M059J (cell line): ENCODE measurements at places on chromosomes 1 and 21. TPM values are rescaled to one million over a fixed set of nuclear protein-coding genes. Genes with fewer than 3 reads are reported as not detected.

Gene BGLAP
- total RNA-seq: not detected in 2 replicates

Gene BTG2
- 0.67 and 1.2 TPM in 2 replicates for total RNA-seq

Gene SLC44A5
- 0.12 TPM in 1 of 2 replicates, not detected in the other for total RNA-seq

Gene KCNE2
- 0.10 TPM in 1 of 2 replicates, not detected in the other for total RNA-seq

DNA sequence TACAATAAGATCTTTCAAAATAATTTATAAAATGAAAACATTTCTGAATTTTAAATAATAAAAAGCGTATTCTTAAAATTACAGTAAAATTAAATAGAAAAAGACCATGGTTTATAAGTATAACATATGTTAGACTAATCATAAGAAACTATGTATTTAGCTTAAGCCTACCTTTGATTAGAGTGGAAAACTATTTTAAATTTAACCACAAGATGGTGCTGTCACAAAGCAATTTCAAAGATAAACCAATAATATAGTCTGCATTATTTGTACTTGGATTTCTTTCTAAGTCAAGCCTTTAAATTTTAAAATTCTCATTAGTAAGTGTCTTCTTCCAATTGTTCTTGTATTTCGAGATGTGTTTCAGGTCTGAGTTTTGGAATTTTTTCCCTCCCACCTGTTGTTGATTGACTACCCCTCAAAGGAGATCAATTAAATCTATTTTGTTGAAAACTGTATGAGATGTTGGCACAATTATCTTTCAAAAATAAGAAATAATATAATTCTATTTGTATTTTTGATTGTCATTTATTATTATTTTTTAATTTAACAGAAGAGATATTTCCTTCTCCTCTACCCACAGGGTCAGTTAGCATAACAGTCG is 459.8 kb downstream of the KCNT2 start:
- peak; percentile 47 for DNase-seq

DNA sequence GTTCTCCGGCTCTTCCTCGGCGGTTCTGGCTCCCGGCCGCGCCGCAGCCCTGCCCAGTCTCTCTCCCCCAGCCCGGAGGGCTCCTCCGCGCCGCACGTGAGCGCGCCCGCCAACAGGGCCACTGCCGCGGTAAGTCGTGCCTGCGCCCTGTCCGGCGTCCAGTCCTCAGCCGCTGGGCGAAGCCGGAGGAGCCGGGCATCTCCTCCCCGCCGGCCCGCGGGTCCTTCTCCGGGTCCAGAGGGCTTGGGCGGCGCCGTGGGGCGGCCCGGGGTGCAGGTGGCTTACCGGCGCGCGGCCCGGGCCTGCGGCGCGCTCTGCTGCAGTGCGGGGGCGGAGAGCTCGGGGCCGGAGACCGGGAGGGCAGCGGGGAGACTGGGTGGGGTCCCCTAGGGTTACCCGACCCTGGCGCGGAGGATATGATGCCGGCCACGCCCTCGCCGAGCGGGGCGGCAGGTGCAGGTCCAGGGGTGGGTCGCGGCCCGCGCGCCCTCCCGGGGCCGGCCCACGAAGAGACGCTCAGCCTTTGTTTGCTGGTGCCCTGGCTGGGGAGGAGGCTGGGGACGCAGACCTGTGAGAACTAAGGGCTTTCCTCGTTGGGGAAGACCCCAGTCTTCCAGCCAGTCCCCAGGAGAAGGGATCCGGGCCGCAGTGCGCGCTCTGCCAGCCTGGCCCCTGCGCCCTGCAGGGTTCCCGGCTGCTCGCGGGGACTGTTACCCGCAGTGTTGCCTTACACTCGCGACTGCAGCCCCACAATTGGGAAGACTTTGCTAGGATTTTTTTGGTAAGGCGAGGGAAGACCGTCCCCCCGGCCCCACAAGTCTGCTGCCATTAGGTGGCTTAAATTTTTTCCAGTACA is at the start of gene DOP1B:
Gene DOP1B, plus strand, starts transcription at position 10 of the 856 bp plus-strand sequence. CDS start 7,910 bp downstream, outside the sequence.
- DNase-seq: no peak

GRCh38 chr1:36160388-36160948 is 4.5 kb downstream of the MAP7D1 start:
- DNase-seq: no peak

- DNase-seq: no peak
These were observed 93.1 kb downstream of the FNBP1L start for GRCh38 chr1:93541045-93541444.

GRCh38 chr21:32481875-32482408 is 69.4 kb downstream of the EVA1C start:
- DNase-seq: no peak

DNA sequence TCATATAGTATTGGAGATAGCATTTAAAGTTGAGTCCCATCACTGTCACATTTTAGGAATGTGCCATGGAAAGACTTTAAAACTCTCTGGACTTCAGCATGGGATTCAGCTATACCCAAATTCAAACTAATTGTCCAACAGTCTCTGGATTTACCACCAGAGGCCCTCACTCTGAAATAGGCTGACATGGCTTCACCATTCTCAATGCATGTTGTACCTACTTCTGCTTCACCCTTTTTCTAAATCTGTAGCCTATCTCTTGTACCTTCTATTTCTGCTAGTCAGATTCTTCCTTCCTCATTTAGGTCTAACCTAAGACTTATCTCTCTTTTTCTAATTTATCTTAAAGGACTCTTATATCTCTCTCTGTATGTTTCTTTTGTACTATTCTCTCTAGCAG is 512.7 kb upstream of the ZRANB2 start:
- DNase-seq: no peak

DNA sequence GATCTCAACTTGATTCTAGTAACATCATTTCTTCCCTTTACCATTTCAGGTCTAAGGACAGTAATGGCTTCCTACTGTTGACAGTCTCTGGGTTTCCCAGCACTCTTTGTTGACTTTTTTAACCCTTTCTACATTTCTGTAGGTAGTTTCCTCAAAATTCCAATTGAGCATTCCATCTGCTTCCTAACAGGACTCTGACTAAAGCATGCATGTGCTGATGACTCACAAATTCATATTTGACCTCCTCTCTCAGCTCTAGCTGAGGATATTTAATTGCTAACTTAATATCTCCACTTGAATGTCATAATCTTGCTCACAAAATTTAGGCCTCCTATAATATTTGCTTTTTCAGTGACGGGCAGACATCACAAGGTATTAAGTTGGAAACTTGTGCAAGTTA is 93.3 kb upstream of the ZNHIT6 start:
- DNase-seq: peak; percentile 13

GRCh38 chr1:150749720-150750311 is 15.8 kb downstream of the CTSS start:
- no peak for DNase-seq

- DNase-seq: no peak
These were observed 32.2 kb upstream of the TTC4 start for GRCh38 chr1:54683453-54683852.

- peak; percentile 99 for DNase-seq
These were observed 2.6 kb upstream of the IRF2BP2 start for GRCh38 chr1:234612352-234613127.

GRCh38 chr1:1430992-1431844 is 4.3 kb upstream of the VWA1 start:
- no peak for DNase-seq

DNA sequence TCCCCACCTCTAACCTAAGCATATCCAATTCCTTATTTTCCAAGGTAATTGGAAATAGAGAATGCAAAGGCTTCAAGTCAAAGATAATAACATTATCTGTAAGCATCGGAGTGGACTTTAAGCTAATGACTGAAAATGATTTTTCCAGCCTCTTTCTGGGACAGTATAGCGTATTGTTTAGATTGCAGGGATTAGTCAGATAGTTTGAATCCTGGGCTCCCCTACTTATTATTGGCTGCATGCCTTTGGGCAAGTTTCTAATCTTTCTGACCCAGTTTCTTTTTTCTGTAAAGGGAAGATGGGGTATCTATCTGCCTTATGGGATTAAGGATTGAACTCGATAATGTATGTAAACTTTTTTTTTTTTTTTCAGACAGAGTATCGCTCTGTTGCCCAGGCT is 1.5 kb upstream of the CDC20 start:
- DNase-seq: no peak

DNA sequence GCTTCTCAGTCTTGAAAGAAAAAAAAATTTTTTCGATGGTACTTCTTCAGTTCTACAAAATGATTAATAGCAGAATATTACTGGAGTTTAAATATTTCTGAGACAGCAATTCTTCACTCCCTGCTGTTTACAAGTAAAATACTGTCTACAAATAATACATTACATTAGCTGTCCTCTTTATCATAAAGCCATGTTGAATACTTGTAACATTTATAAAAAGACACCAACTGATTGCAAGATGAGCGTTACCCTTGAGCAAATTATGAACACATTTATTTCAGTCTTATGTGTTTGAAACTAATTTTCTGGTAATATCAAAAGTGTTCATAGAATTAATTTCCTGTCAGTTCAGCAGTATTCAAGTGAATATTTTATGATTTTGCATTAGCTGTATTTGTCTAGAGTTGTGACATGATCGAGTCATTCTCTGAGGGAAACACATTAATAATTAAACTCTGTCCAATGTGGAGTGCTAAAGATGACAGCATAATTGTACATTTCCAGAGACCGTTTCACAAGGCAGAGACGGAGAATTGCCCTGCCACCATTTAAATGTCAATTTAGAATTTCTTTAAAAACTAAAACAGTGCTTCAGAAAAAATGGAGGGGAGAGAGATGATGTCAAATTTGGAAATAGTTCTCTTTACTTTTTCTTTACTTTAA is 1359.0 kb upstream of the ADGRL4 start:
- DNase-seq: no peak

DNA sequence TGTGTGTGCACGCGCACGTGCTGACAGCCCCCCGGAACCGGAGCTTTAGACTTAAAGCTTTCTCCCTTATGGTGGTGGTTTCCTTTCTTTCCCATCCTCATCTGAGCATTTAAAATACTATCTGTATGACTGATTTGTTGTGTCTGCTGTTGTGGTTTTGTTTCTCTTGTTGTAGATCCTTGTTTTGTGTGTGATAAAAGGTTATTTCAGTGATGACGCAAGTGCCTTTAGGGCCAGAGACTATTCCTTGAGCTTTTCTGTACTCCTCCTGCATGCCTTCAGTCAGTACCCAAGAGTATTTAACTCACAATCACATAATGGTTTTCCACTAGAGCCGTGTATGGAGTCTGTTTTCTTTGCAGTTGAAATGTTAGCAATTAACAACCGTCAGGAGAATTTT is 45.4 kb downstream of the LCA5L start:
- no peak for DNase-seq

GRCh38 chr1:27397110-27397509 is 4.7 kb downstream of the GPR3 start:
- DNase-seq: no peak

DNA sequence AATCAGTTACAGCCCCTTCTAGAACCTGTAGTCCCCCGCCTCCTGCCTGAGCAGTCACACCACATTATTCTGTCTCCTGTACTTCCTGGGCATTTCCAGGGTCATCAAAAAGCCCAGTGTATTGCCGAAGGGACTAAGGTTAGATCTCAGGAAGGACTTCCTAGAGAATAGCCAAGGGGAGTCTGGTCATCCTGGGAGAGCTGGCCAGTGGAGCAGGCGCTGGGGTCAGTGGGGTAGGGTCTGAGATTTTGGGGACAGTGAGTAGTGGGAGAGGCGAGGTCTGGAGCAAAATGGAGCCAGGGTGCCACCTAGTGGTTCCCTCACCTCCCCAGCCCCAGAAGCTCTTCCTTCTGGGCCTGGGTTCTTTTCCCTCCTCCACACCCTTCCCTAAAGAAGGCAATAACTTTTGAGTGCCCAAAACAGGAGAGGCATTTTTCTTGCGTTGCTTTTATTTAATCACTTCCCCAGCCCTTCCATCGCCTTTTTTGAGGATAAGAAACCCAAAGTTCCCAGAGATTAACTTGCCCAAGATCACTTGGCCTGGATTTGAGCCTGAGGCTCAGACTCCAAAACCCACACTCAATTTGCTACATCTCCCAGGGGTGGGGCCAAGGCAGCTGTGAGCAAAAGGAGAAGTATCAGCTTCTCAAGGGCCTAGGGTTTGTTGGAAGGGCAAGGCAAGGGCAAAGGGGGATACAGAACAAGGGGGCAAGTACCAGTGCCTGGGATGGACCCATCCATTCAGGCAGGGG is 7.3 kb upstream of the PMVK start:
- DNase-seq: no peak

- no peak for DNase-seq
These were observed 186.6 kb upstream of the FGGY start for GRCh38 chr1:59110271-59110670.

DNA sequence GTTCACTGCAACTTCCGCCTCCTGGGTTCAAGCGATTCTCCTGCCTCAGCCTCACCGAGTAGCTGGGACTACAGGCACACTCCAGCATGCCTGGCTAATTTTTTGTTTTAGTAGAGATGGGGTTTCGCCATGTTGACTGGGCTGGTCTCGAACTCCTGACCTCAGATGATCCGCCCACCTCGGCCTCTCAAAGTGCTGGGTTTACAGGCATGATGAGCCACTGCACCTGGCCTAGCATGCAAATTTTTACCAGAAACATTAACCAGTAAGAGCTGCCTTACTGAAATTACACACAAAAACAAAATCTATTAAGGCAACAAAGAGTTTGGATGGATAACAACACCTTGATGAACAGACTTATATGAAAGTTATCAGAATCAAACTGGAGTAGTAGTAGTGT is 12.1 kb downstream of the ZZZ3 start:
- no peak for DNase-seq

DNA sequence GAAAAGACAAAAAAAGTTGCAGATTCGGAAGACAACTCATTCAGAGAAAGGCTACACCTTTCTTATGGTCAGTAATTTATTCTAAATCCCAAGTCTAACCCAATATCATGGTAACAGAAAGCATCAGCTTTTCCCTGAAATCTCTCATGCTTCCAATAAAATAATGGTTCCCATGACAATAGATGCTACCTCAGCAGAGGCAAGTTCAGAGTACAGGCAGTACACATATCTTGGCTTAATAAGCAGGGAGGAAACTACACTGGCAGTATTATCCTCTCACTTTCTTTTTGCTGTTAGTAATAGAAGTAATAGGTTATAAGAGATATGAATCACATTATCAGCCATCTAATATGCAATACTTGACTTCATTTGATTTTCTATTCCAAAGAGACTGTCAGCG is 137.1 kb downstream of the DPYD start:
- DNase-seq: no peak

- no peak for DNase-seq
These were observed 5.9 kb downstream of the ANKRD35 start for GRCh38 chr1:145879775-145880174.

DNA sequence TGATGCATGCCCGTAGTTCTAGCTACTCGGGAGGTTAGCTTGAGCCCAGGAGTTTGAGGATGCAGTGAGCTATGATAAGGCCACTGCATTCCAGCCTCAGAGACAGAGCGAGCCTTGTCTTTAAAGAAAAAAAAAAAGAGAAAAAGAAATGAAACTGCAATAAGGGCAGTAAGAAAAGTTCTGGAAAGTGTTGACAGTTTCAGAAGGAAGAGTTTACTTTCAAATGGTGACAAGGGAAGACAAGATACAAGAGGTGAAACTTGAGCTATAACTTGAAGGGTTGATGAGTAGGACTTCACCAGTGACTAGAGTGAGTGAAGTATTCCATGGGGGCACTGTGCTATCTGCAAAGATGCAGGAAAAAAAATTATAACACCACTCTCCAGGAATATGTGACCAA is 125.0 kb downstream of the AKT3 start:
- DNase-seq: no peak

GRCh38 chr1:91160363-91161075 is 138.7 kb upstream of the ZNF644 start:
- no peak for DNase-seq
